ENCODE measurements at places on chromosomes 7 and 10.

GRCh38 chr7:126370038-126370668, 882.6 kb downstream of the GRM8 start:
- no peak for DNase-seq

GRCh38 chr10:84907461-84908009, 579.1 kb downstream of the CCSER2 start:
- DNase-seq, result no peak

- no peak for DNase-seq
These were observed 49.0 kb upstream of the TPK1 start for GRCh38 chr7:144884896-144885295.

DNA sequence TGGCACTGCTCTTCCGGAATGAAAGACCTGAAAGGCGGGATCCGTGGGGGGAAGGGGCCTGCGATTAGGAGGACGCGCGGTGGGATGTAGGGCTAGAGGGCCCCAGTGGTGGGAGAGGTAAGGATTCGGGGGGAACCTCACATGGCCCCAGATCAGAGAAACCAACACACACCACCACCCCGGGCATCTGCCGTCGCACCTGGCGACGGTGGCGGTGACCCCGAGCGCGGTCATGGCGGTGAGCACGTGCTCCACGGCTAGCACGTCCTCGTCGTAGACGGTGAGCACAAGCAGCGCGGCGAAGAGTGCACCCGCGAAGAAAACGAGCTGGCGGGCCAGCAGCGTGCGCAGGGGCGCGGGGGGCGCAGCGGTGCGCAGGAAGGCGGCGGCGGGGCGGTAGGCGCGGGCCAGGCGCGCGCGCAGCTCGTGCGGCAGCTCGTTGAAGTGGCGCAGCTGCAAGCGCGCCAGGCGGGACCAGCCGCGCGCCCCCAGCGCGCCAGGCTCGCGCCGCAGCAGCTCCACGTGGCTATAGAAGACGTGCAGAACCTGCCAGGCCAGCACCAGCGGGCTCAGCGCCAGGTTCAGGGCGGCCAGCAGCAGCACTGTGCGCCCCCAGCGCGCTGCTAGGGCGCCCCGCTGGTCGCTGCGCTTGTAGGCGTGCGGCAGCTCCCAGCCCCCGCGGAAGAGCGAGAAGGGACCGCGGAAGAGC, 5.7 kb downstream of the ATG9B start:
- DNase-seq, result no peak

- DNase-seq, result no peak
These were observed 89.6 kb downstream of the PRKAG2 start for GRCh38 chr7:151787348-151787747.

DNA sequence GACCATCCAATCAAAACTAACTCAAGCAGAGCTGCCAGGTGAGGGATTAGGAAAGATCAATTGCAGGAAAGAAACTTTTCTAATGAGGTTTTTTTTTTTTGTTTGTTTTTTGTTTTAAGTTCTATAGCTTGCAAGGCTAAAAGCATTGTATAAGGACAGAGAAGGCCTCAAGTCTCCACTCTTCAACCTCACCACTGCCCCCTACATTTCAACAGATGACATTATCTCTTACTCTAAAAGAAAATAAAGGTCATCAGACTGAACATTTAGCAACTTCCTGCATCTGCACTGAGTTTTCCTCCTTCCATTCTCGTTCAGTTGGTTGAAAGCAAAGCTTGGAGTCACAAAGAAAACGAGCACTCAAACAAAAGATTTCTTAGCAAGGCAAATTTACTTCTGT, 45.2 kb upstream of the EXOC4 start:
- DNase-seq, result no peak

All from NCI-H460 (cell line).